Ammon's horn (tissue), 1 donor: ENCODE measurements at places on chromosomes 6 and 20.

GRCh38 chr6:107488875-107489635 lies 862 bp upstream of the SOBP start:
- peak; percentile 48 for DNase-seq

DNA sequence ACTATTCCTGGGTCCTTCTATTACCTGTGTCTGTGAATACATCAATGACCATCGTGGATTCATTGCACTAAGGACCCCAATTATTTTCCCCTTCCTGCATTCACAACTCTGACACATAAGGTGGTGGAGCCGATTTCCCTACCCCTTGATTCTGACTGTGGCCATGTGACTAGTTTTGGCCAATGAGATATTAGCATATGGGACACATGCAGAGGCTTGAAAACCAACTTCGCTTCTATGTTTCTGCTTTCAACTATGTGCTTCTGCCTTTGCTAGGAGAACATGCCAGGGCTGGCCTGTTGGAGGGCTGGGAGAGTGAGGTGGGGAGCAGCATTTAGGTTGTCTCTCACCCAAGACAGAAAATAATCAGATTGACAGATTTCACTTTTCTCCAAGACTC lies 483.1 kb upstream of the JAG1 start:
- no peak for DNase-seq

GRCh38 chr6:139137706-139138105 lies 2.8 kb downstream of the HECA start:
- DNase-seq: no peak

DNA sequence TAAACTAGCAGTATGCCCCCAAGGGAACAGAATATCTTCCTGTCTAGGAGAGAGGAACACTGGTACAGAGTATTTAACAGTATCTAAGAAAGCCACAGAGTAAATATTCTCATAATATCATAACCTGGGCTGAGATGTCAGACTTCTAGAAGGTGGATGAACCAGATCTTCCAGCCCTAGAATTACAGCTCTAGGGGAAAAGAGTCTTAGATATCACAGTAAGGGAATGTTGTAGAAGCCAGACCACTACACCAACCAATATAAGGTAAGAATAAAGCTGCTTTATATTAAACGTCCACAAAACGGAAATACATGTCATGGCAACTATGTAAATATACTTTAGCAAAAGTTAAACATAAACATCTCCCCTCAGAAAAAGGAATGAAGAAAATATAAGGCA lies 12.4 kb downstream of the SERINC1 start:
- no peak for DNase-seq

GRCh38 chr6:56848105-56848504 lies 106.8 kb upstream of the BEND6 start:
- no peak for DNase-seq

DNA sequence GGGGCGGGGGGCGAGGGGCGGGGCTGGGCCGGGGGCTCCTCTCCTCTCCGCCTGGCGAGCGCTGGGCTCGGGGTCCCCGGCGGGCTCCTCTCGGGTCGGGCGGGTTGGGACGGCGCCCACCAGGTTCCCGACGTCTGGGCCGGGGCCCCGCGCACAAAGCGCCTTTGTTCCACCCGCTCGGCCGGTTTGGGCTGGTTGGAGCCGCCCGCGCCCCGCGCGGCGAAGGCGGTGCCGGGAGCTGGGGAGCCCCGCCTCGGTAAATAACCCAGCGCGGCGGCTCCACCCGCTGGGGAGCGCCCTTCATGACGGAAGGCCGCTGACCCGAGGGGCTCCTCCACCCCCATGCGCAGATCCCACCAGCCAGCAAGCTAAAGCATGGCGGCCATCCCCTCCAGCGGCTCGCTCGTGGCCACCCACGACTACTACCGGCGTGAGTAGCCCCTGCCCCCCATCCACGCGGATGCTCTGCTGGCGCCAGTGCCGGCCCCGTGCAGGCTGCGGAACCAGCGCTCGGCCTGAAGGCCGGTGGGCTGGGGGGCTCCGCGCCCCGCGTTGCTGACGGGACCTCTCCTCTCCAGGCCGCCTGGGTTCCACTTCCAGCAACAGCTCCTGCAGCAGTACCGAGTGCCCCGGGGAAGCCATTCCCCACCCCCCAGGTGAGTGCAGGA lies 503 bp downstream of the PPDPF start:
- DNase-seq: peak; percentile 67

GRCh38 chr6:125863023-125863422 lies 72.3 kb downstream of the NCOA7 start:
- DNase-seq: no peak

- DNase-seq: peak; percentile 58
These were observed 109.3 kb upstream of the TAB2 start for GRCh38 chr6:149208134-149208601.

- DNase-seq: no peak
These were observed 11.9 kb upstream of the TNFRSF21 start for GRCh38 chr6:47321577-47321976.

DNA sequence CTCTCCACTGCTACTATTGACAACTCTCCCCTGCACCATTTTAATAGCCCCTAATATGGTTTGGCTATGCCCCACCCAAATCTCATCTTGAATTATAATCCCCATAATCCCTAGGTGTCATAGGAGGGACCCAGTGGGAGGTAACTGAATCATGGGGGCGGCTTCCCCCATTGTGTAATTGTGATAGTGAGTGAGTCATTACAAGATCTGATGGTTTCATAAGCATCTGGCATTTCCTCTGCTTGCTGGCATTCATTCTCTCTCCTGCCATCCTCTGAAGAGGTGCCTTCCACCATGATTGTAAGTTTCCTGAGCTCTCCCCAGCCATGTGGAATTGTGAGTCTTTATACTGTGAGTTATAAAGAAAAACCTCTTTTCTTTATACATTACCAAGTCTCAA lies 74.1 kb upstream of the TCF21 start:
- DNase-seq: peak; percentile 9

DNA sequence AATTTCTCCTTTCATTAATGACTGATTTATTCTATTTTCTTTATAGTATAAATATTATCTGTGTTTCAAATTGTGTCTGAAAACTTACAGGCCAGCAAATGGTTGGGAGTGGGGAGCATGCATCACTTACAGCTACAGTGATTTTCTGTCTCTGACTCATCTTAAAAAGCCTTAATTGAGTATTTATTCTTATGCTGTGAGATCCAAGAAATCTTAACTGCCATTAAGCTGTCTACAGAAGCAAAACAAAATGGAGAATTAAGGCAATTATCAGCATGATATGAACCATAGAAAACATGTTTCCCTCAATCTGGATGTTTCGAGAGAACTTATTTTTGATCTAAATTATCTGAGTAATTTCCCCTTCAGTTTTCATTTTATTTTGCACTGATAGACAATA lies 831.2 kb downstream of the KIF16B start:
- no peak for DNase-seq

DNA sequence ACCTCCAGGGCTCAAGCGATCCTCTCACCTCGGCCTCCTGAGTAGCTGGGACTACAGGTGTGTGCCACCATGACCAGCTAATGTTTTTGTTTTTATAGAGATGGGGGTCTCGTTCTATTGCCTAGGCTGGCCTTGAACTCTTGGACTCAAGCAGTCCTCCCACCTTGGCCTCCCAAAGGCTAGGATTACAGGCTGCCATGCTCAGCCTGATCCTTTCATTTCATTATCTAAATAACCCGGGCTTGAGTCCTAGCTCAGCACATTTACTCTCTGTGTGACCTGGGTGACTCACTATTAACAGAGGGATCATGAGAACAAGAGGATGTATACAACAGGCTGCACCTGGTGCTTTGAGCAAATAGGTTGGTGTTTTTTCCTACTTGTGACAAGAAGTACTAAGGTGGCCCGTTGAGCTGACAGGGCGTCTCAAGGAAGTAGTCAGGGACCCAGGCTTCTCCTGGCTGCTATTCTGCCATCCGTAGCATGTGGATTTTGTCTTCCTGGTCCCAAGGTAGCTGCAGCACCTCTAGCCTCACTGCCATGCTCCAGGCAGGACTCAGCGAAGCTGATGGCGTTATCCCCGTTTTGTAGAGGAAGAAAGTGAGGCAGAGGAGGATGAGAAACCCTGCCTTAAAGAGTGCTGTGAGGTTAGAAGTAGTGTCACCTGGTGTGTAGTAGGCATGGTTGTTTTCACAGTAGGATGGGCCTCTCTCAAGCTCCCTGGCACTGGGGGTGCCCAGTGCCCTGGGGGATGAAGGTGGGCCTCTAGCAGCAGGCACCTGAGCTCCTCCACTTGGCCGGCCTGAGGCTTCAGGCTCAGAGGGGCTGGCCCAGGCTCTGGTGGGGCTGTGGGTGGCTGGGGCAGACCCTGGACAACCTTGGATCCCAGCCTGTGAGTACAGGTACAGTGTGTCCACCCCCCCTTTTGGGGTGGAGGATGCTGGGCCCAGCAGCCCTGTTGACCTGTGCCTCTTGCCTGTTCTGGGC lies 62.4 kb downstream of the ADNP start:
- DNase-seq: no peak
